ENCODE measurements at places on chromosomes 7 and 10.

DNA sequence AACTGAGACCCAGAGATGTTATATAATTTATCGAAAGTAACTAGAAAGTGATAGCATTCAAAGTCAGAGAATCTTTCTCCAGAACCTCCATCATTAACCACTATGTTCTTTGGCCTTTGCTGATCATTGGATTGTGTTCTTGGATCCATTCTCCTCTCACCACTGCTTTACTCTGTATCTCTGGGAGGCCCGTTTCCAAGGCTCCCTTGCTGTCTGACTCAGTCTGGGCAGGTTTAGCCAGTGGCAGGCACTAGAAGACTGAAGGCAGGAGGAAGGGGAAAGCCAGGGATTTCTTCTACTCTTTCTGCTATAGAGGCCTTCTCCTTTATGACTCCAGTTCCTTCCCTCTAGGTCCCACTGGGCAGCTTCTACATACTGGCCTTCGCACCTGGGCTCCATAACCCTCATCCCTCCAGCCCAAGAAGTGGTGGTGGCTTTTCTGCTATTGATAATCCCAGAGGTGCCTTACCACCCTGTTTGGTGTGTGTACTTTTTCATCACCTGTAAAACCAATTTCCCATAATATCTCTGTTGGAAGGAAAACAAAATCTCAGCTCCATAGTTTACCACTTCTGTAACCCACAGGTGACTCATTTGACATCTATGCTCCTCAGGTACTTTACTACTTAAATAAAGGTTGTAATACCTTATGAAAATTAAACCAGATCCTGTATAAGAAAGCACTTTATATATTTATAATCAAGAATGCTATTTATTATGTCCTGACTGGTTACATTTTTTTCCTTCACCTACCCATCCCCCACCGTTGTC is 36.0 kb downstream of the BCAP29 start:
- no peaks in the 10 kb centered on the region for H3K27me3 ChIP-seq
- no peak for DNase-seq
- no peak overlapping the region for H3K4me3 ChIP-seq
- no peak overlapping the region for H3K27ac ChIP-seq
- H3K4me1 ChIP-seq: peaks cover 7% of the 10 kb centered on the region
- peaks cover 28% of the 10 kb centered on the region for H3K36me3 ChIP-seq

- H3K36me3 ChIP-seq: peaks cover 6% of the 10 kb centered on the region
- no peak for DNase-seq
- H3K4me3 ChIP-seq: no peak overlapping the region
- no peaks in the 10 kb centered on the region for H3K27me3 ChIP-seq
- no peak overlapping the region for H3K27ac ChIP-seq
Observed at GRCh38 chr10:72097448-72098300, 9.3 kb upstream of the SPOCK2 start.

GRCh38 chr10:96491303-96491702 is 22.4 kb downstream of the TLL2 start:
- no peak overlapping the region for H3K4me3 ChIP-seq
- no peak for DNase-seq
- no peaks in the 10 kb centered on the region for H3K27me3 ChIP-seq

DNA sequence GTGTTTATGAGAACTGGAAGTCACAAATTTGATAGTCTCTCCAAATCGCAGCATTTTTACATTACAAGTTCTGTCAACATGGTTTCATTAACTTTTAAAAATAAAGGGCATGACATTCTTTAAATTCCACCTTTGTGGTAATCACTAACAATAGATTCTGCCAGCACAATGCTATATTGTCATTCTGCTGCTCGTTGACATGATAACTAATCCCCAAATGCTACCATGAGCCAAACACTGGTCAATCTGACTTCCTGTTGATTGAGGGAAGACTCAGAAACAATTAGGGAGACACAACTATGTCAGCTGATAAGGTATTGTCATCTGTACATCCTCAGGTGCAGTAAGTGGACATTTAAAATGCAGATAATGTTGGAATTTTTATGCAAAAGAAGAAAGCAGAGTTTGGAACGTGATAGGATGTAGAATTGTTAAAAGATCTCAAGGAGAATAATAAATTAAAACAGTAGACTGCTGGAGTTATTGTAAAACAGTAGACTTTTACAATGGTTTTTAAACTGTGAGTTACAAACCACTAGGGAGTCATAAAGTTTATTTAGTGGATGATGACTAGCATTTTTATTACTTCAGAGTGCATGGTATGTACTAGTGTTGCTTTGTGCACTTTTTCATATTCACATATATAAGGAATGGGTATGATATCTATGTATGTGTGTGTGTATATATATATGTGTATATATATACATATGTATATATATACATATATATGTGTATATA is 126.4 kb upstream of the DKK1 start:
- H3K27me3 ChIP-seq: no peaks in the 10 kb centered on the region
- H3K36me3 ChIP-seq: no peaks in the 10 kb centered on the region
- H3K4me1 ChIP-seq: no peaks in the 10 kb centered on the region
- no peak for DNase-seq

- H3K27me3 ChIP-seq: no peaks in the 10 kb centered on the region
- H3K27ac ChIP-seq: no peak overlapping the region
- peaks cover 10% of the 10 kb centered on the region for H3K4me1 ChIP-seq
Observed at GRCh38 chr7:18960725-18961124, 156.7 kb downstream of the TWIST1 start.

DNA sequence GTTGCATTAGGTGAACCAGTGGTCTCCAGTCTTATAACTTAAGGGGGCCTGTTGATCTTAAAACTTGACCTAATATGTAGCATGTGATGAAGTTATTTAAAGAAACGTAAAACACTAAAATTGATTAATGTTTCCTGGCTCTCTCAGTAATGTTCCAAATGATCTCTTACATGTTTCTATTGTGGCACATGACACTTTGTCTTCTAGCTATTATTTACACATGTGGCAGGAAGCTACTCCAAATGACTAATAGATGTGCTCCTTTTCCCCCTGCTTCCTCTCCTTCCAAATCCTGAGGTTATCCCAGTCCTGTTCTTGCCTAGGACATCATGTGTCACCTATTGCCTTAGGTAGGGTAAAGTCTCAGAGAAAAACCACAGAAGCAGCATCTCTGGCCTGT is 89.4 kb downstream of the FAS start:
- no peak overlapping the region for H3K4me3 ChIP-seq
- H3K4me1 ChIP-seq: no peaks in the 10 kb centered on the region
- H3K36me3 ChIP-seq: no peaks in the 10 kb centered on the region
- H3K27ac ChIP-seq: no peak overlapping the region
- no peak for DNase-seq
- H3K27me3 ChIP-seq: no peaks in the 10 kb centered on the region

DNA sequence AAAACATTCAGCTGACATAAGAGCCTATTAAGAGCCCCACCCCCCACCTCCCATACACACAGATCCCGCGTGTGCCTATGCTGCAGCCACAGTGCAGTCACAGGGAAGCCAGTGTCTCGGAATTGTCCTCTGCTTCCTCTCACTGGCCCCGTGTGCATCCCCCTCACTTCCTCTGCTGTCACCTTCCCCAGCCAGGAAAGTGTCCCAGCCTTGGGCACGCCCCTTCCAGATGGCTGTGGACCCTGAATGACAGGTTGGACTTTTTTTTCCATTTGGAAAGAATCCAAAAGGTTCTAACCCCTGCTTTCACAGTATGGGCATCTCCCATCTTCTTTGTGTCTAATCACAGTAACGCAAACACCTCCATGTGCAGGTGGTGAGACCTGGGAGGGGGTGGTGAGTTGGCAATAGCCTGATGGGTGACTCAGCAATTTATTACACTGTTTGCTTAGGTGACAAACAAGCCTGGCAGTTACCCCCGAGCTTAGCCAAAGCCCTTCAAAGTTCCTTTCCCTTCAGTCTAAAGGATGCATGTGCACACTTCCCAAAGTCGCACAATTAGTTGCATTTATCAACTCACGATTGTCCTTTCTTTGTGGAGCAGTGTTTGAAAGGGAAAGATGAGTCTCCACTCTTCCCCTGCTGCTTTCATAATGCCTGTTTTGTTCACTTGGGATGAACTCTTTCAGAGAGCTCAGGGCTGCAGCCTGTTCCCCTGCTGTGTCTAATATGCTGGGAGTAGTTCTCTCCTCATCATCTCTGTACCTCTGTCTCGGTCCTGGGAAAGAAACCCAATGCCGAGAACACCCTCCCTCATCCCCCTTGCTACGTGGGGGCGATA is 67.5 kb upstream of the EFCAB10 start:
- H3K27ac ChIP-seq: no peak overlapping the region
- no peak for DNase-seq
- no peaks in the 10 kb centered on the region for H3K36me3 ChIP-seq
- H3K4me1 ChIP-seq: peaks cover 4% of the 10 kb centered on the region
- H3K27me3 ChIP-seq: no peaks in the 10 kb centered on the region
- no peak overlapping the region for H3K4me3 ChIP-seq

DNA sequence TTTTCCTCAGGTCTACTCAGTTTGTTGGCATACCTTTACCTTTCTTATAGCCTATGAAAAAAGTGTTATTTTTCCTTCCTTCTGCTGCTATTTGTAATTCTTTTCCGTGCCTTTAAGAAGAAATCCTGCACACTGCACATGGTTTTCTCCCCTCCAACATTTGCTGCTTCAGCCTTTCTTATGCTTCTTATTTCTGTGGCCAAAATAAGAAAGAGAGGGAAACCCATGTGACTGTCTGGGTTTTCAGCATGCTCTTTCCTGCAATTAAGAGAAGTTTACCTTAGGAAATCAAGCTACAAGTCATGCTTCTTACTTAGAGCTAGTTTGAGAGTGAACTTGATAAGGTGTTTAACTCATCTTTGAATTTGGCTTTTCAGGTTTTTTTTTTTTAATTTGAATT is 11.0 kb downstream of the TBC1D12 start:
- DNase-seq: no peak
- H3K4me1 ChIP-seq: peaks cover 14% of the 10 kb centered on the region
- no peak overlapping the region for H3K4me3 ChIP-seq
- no peaks in the 10 kb centered on the region for H3K36me3 ChIP-seq

DNA sequence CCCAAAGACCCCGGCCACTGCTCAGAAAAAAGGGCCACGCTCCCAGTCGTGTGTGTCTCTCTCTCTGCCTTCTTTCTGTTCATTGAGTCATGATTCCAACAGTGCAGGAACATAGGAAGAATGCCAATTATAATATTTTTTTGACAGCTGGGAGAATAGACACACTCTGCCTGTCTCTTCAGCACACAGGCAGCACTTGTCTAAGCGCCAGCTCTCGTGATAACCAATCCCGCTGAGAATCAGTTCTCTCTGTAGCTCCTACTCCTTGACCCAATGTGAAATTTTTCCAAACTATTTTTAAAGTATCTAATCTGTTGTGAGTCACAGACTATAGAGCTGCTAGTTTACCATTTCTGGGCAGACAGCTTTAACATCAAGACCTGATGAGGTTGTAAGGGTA is 145.7 kb upstream of the RHEB start:
- H3K27me3 ChIP-seq: no peaks in the 10 kb centered on the region
- H3K27ac ChIP-seq: no peak overlapping the region
- H3K4me1 ChIP-seq: peaks cover 16% of the 10 kb centered on the region
- peaks cover 2% of the 10 kb centered on the region for H3K36me3 ChIP-seq
- no peak for DNase-seq

DNA sequence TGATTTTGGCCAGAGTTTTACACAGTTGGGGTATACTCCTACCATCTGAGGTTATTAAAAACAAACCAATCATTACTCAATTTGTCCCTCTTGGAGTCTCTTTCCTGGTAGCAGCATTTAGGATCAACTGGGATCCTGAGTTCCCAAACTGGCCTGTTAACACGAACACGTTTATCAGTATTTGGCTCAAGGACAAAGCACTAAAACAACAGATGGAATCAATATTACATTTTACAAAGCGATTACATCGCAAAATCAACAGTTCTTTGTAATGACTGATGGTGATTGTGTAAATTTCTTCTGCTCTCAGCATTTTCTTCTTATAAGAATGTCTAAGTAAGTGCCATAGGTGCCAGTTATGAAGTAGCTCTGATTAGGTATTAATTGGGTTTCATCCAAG is 582.9 kb upstream of the ANKRD30A start:
- no peak overlapping the region for H3K27ac ChIP-seq
- no peaks in the 10 kb centered on the region for H3K4me1 ChIP-seq
- no peak overlapping the region for H3K4me3 ChIP-seq

- no peak for DNase-seq
- H3K27me3 ChIP-seq: no peaks in the 10 kb centered on the region
Observed at GRCh38 chr10:70958396-70958795, 70.0 kb upstream of the PCBD1 start.
